DMS153 (cell line): ENCODE measurements at places on chromosomes 7 and 10.

- DNase-seq, result no peak
Measured at GRCh38 chr7:96287132-96287531, 34.8 kb downstream of the SLC25A13 start.

- DNase-seq, result no peak
Measured at GRCh38 chr10:104608091-104608828, 32.8 kb upstream of the SORCS3 start.

- DNase-seq, result no peak
Measured at GRCh38 chr10:130910848-130911247, 400.7 kb downstream of the TCERG1L start.

GRCh38 chr10:78600121-78600665, 468.6 kb upstream of the ZMIZ1 start:
- DNase-seq, result no peak

GRCh38 chr7:151427705-151428377, 12.1 kb downstream of the CRYGN start:
- DNase-seq, result no peak

DNA sequence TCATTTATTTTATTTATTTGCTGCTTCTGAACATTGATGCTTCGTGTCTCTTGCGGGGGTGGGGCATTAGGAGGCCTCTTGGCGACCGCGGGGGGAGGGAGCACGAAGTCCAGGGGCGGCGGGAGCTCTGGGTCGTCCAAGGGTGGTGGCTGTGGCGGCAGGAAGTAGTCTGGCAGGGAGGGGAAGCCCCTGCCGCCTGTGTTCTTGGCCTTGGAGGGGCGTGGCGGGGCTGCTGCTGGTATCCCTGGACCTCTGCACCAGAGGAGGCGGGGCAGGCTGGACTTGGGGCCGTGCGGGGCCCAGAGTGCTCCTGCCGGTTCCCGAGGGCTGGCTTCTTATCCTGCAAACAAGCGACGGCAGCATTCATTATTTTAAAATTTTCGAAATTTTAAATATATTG, 70.5 kb upstream of the ABI1 start:
- DNase-seq, result no peak

DNA sequence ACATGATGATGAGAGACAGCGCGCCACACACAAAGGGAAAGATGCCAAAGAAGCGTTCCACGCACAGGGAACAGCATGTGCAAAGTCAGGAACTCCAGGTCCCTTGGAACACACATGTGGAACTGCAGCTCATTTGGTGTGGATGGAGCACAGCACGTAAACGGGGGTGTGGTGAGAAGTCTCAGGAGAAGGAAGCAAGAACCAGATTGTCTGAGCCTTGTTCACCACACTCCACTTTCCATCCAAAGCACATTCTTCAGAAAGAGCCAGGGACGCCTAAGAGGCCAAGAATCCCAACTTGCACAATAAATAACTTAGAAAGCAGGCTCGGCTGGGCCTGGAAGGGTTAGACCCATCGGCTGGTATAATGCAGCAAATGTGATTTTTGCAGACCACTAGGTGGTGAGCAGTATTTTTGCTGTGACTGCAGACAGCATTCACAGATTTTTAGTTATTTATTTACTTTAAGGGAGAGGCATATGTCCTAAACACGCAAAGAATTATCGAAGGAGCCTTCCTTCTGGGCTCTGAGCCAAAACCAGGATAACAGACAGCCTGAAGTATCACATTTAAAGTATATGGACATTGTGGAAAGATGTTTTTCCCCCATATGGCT, 27.9 kb upstream of the ASCC1 start:
- no peak for DNase-seq

DNA sequence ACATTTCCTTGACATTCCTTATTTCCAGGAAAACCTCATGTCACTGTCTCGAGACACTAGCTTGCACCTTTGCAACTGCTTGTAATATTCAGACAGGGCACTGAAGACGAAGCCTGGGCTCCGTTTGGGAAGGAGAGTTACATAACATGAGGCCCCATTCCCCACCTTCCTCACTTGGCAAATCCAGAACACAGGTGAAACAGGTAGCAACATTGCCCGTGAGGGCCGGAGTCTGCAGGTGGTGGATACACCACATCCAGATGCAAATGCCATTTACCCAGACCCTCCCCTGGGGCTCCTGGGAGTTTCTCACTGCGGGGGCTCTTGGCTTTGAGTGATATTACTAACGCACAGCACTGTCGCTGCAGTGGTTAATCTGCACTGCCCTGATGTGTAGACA, 491.0 kb downstream of the PTPRN2 start:
- DNase-seq, result no peak

- no peak for DNase-seq
Measured at GRCh38 chr7:70645876-70646351, 486.0 kb upstream of the GALNT17 start.

DNA sequence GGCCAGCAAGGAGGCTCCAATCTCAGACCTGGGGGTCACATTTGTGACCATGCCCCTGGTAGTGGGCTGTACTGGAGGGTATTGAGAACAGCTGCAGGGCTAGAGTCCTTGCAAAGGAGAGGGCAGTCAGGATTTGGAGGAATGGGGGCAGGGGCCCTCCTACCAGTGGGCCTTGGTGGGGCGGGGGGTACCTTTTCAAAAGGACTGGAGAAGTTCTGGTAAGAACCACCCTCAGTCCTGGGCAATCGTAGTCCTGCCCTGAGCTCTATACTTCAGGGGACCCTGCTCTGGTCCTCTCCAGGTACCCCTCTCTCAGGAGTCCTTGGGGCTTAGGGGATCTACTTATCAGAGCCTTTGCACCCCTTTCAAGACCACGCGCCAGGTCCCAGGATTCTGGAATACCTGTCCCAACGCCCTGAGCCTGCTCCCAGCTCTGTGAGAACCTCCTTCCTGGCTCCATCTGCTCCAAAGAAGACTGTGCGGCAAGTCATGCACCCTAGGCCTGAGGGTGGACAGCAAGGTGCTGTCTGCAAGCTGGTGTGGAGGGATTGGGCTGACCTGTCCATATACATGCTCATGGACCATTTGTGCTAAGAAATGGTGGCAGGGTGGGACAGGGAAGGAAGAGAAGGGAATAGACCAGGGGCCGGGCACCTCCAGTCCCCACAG, 134.1 kb upstream of the EEPD1 start:
- DNase-seq, result no peak

DNA sequence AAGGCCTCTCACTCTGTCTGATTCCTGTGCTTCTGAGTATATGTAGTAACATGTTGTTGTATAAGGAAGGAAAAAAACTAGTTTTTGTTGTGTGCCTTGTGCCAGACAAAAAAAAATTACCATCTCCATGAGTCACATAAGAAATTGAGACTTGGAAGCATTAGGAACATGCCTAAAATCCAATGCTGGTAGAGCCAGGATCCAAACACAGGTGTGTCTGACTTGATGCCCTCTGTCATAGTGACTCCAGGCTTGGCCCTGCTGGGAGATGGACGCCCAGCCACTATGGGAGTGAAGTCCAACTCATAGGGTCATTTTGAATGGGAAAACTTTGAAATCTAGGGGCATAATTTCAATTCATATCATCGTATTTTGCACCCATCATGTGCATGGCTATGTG, 38.0 kb downstream of the PYROXD2 start:
- no peak for DNase-seq

DNA sequence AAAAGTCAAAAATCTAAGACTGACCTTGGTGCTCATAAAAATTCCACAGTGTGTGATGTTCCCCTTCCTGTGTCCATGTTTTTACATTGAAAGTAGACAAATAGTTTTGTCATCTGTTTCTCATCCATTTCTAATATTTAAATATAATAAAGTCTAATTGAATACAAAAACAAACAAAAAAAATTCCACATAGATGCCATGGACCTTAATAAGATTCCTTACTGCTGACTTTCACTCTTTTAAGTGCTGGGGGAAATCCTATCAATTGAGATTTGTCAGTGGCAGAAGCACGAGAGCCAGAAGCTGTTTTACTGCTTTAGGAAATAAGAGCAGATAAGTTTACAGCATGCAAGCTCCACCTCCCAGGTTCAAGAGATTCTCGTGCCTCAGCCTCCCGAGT, 310.0 kb downstream of the ABCA13 start:
- no peak for DNase-seq

GRCh38 chr10:66819691-66820090, 106.1 kb upstream of the LRRTM3 start:
- DNase-seq, result no peak

DNA sequence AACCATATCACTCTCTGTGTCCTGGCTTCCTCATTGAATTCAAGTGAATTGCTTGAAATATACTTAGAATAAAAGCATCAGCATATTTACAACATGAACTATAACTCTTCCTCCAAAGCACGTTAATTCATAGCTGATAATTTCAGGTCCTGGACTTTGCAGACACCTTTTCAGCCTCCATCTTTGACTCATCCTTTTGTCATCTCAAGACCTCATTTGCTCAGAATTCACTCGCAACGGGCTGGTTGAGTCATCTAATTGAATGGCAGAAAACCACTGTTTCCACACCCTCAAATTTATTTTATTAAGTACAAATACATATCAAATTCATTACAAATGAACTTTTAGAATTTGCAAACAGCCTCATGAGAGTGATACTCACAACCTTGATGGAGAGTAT, 545.7 kb downstream of the GATA3 start:
- no peak for DNase-seq
